ENCODE measurements at places on chromosomes 1 and 21. TPM values are rescaled to one million over a fixed set of nuclear protein-coding genes. Genes with fewer than 3 reads are reported as not detected.

NBPF10 gene
- total RNA-seq, result 1.8 TPM

FCRLA gene
- 0.16 TPM for total RNA-seq

TTC39A gene
- 20.8 TPM for total RNA-seq

AMPD1 gene
- not detected for total RNA-seq

KRTAP11-1 gene
- not detected for total RNA-seq

CRNN gene
- not detected for total RNA-seq

OR2T11 gene
- total RNA-seq, result not detected

S100A8 gene
- not detected for total RNA-seq

VWA1 gene
- 25.4 TPM for total RNA-seq

LRRC3 gene
- 2.9 TPM for total RNA-seq

IFI44 gene
- total RNA-seq, result 0.49 TPM

CHI3L2 gene
- not detected for total RNA-seq

CELSR2 gene
- total RNA-seq, result 51.5 TPM

IQCC gene
- 1.0 TPM for total RNA-seq

C1orf87 gene
- total RNA-seq, result under 0.01 TPM

TAGLN2 gene
- total RNA-seq, result 620 TPM

ANXA9 gene
- 1.3 TPM for total RNA-seq

KIF14 gene
- 13.9 TPM for total RNA-seq

MPL gene
- not detected for total RNA-seq

ABCD3 gene
- total RNA-seq, result 22.7 TPM

PEF1 gene
- total RNA-seq, result 124 TPM

ALPL gene
- 7.2 TPM for total RNA-seq

NUP210L gene
- not detected for total RNA-seq

CASQ1 gene
- not detected for total RNA-seq

C1orf116 gene
- 2.4 TPM for total RNA-seq

RGS16 gene
- total RNA-seq, result 0.16 TPM

OR2M3 gene
- total RNA-seq, result not detected

FMO3 gene
- total RNA-seq, result 0.13 TPM

ANKRD35 gene
- total RNA-seq, result 0.13 TPM

PGLYRP4 gene
- not detected for total RNA-seq

SNX7 gene
- total RNA-seq, result 23.8 TPM

KRTAP20-2 gene
- not detected for total RNA-seq

KLHDC9 gene
- 3.7 TPM for total RNA-seq

CENPS gene
- total RNA-seq, result 9.1 TPM
